ENCODE measurements at places on chromosomes 5 and 9. TPM values are rescaled to one million over a fixed set of nuclear protein-coding genes. Genes with fewer than 3 reads are reported as not detected.
A peak's percentile ranks its signal among the peaks of the same experiment; 100 is the strongest.

- no peaks in the 10 kb centered on the region for H3K4me1 ChIP-seq
- no peak overlapping the region for H3K4me3 ChIP-seq
- no peak for DNase-seq
- H3K36me3 ChIP-seq: no peaks in the 10 kb centered on the region
Observed at GRCh38 chr5:139222346-139222745, 24.2 kb upstream of the SIL1 start.

DNA sequence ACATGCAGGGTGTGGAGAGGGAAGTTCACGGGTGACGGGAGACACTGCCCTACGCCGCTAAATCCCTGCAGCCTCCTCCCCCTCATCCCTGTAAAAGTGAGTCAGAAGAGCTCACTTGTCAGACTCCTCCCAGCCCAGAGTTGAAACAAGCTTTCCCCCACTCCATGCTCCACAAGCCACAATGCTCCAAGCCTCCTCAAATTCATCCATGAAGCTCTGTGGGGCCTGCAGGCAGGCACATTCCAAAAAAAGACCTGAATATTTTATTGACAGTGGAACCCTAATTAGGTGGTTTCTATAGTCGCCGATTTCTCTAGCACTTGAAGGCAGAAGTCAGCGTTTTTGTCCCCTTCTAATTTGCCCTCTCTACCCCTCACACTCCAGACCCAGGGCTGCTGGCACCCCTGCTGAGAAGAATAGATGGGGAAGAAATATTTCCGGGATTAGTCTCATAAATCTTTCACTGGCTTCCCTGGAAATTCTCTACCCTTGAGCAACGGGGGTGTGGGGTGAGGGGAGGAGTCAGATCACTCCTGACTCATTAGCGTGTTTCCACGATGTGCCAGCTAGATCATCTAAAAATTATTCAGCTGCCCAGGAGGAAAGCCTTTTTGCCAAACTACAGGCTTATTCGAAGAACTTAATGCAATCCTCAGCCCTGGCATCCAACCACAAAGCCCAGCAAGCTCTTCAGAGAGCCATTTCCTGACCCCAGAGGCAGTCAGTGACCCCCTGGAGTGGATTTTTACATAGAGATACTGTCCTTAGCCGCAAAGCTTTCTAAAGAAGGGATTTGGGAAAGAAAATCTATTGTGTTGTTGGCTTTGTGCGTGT is 97.1 kb downstream of the ENC1 start:
- no peak overlapping the region for H3K27ac ChIP-seq
- peaks cover 5% of the 10 kb centered on the region for H3K27me3 ChIP-seq
- H3K4me1 ChIP-seq: no peaks in the 10 kb centered on the region
- no peak overlapping the region for H3K4me3 ChIP-seq
- H3K36me3 ChIP-seq: no peaks in the 10 kb centered on the region

DNA sequence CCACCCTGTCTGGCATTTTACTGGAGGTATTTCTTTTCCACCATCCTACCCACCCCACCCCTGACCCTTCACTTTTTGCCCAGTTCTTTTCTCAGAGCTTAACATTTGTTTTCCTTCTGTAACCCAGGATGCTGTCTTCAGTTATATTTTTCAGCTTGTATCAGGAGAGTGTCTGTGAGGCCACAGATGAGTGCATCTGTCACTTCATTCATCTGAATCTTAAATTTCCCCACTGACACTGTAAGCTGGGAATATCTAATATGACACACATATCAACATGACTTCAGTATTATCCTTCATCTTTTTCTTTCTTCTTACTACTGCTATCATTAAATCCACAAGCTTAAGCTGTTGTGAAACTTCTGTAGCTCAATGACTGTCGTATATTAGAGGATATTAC is 4.9 kb downstream of the MARCHF3 start:
- peaks cover 12% of the 10 kb centered on the region for H3K4me1 ChIP-seq
- no peaks in the 10 kb centered on the region for H3K36me3 ChIP-seq
- no peak overlapping the region for H3K27ac ChIP-seq
- no peak for DNase-seq

GRCh38 chr5:169751490-169751889 is 114.4 kb downstream of the DOCK2 start:
- peaks cover 18% of the 10 kb centered on the region for H3K4me1 ChIP-seq
- H3K27ac ChIP-seq: peak overlapping the region; percentile 7
- H3K27me3 ChIP-seq: no peaks in the 10 kb centered on the region
- no peak overlapping the region for H3K4me3 ChIP-seq

DNA sequence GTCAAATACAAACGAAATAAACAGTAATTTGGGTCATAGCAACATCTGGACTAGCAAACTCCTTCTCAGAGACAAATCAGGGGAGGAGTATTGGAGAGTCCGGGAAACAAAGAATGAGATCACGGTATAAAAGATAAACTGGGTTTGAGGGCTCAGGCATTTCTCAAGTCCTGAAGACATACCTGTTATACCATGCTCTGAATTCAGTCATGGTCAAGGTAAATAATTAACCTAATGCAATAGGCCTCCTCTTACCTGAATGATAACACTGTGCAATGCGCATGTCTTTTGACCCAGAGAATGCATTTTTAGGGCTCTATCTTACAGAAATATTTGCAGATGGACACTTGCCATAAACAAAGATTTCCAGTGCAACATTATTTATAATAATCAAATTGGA is 31.9 kb upstream of the SPDL1 start:
- H3K27me3 ChIP-seq: peaks cover 33% of the 10 kb centered on the region
- no peaks in the 10 kb centered on the region for H3K4me1 ChIP-seq
- no peak overlapping the region for H3K27ac ChIP-seq
- DNase-seq: no peak
- no peaks in the 10 kb centered on the region for H3K36me3 ChIP-seq
- H3K4me3 ChIP-seq: no peak overlapping the region

DNA sequence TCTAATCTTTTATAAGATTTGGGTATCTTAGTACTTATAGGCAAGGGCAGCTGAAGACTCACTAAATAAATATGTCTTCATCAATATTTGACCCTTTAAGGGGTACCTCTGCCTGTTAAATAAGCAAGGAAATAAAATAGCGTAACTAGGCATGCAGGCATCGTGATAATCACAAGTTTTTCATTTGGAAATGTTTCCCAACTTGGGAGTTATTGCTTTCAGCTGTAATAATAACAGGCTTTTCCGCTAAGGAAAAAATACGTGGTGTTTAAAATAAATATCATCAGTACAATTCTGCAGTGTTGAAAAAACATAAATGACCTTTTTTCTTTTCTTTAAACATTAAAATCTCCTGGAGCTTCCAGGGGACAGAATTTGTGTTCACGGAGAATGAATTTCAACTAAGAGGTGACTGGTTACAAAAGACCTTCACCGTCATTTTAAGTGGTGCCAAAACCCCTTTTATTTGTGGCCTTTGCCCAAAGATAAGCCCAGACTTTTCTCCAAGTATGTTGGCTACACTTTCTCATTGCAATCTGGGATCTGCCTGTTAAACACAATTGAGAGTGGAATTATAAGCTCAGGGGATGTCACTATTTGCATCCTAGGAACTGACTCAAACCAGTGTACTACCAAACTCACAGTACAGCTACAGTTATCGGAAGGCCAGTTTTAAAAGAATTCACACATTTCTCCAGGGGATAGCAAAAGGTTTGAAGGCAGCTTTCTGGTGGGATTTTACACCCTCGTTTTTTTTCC is 218.6 kb downstream of the FBXL7 start:
- no peaks in the 10 kb centered on the region for H3K4me1 ChIP-seq
- H3K4me3 ChIP-seq: no peak overlapping the region
- H3K27me3 ChIP-seq: no peaks in the 10 kb centered on the region
- no peak overlapping the region for H3K27ac ChIP-seq

DNA sequence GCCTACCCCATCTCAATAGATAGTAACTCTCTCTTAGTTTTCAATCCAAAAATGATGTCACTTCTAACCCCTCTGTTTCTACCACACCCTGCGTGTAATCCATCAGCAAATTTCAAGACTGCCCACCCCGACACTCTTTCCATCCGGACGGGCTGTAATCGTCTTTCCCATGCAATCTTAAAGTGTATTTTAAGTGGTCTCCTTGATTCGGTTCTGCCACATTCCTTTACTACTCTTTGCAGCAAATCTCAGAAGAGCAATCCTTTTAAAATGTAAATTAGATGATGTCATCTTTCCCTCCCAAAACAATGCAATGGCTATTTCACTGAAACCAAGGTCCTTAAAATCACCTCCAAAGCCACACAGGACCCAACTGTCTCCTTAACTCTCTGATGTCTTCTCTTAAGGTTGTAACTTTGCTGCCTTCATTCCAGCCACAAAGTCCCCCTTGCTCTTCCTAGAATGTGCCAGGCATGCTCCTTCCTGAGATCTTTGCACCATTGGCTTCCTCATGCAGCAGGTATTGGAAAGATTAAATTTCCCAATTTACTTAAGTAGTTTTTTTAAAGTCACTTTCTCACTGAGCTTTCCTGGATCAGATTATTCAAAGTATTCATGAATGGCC is 932.5 kb upstream of the WWC1 start:
- H3K27me3 ChIP-seq: no peaks in the 10 kb centered on the region
- H3K4me1 ChIP-seq: no peaks in the 10 kb centered on the region
- no peak overlapping the region for H3K4me3 ChIP-seq
- H3K27ac ChIP-seq: no peak overlapping the region
- DNase-seq: no peak
- H3K36me3 ChIP-seq: no peaks in the 10 kb centered on the region

DNA sequence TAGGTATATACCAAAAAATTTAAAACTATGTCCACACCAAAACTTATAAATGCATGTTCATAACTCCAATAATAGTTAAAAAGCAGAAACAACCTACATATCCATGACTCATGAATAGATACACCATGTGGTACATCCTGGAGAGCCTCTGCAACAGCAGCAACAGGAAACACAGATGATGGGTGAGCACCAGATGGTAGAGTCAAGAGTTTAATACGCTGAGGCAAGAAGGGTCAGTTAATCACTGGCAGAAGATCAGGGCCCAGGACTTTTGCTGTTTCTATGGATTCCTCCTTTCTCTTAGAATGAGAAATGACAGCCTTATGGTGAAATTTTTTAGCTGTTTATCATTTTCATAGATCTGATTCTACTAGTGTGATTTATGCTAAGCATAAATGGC is 351.8 kb upstream of the ADAMTSL1 start:
- no peaks in the 10 kb centered on the region for H3K36me3 ChIP-seq
- no peak overlapping the region for H3K27ac ChIP-seq
- no peak overlapping the region for H3K4me3 ChIP-seq

DNA sequence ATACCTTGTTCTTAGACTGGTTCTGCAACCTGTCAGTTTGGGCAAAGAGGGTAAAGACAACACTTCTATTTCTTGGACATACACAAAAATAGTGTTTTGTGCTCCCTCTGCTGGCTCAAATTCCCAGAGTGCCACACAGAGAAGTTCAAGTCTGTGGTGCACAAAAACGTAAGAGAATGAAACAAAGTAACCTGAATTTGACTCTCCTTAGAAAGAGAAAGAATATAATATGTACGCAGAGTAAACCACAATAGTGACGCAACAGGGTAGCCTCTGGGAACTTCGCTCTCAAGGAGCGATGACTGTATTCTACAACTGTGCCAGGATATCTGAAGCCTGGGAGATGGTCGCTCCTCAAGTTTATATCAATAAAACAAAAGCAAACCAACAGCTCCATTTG is 18.5 kb downstream of the DDX31 start:
- no peaks in the 10 kb centered on the region for H3K27me3 ChIP-seq
- no peak for DNase-seq
- H3K36me3 ChIP-seq: peaks cover 3% of the 10 kb centered on the region
- no peak overlapping the region for H3K4me3 ChIP-seq
- peaks cover 4% of the 10 kb centered on the region for H3K4me1 ChIP-seq

GRCh38 chr5:171379961-171380360 is 7.7 kb upstream of the NPM1 start:
- peaks cover 6% of the 10 kb centered on the region for H3K27me3 ChIP-seq
- no peak for DNase-seq
- H3K4me3 ChIP-seq: no peak overlapping the region
- H3K4me1 ChIP-seq: no peaks in the 10 kb centered on the region
- H3K36me3 ChIP-seq: no peaks in the 10 kb centered on the region

DNA sequence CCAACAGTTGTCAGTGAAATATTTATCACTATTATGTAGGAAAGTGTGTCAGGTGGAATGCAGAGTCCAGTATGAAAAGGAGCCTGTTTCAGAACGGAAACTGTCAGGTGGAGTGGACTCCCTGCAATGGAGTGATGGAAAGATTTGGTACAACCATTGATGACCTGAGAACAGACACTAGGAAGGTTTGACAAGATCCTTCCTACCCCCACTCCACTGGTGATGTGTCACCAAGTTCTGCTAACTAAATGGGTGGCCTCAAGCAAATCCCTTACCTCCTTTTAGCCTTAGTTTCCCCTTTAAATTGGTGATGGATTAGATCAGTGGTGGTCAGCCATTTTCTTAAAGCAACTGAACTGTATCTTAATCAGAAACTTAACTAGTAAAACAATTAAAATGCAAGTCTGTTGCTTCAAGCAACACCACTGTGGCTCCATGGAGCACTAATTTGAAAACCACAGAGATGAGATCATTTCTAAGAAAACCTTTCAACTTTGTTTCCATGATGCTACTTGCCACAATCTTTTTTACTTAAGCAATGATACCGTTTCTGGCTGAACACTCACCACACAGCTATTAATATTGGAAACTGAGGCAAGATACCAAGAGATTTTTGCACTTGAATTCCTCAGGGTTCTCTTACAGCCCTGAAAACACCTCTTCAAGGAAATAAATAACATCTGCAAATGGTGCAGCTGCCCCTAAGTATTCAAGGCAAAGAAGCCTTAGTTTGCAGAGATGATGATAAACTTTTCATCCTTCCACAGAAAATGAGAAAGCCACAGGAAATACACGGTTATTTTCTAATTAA is 140.6 kb downstream of the ERCC6L2 start:
- H3K36me3 ChIP-seq: peaks cover 20% of the 10 kb centered on the region
- no peak for DNase-seq
- peak overlapping the region; percentile 68 for H3K4me3 ChIP-seq
- peaks cover 54% of the 10 kb centered on the region for H3K4me1 ChIP-seq

DNA sequence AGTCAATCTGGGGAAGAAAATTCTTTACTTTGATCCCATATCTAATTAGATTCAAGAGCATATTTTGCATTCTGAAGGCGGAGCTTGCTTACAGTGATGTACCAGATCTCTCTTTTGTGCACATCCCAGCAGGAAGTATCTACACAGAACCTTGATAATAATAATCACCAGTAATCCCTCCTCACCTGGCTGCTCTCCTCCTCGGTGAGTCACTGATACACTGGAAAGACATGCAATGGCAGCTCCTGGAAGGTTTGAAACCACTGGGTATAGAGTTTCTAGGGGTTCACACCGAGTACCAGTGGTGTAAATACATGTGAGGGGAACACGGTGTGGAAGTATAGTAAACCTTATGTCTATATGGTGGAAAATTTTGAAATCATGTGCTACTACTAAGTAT is 205.5 kb upstream of the TARS1 start:
- H3K4me1 ChIP-seq: peaks cover 16% of the 10 kb centered on the region
- H3K4me3 ChIP-seq: peak overlapping the region; percentile 21
- peak overlapping the region; percentile 66 for H3K27ac ChIP-seq
- DNase-seq: no peak
- H3K27me3 ChIP-seq: no peaks in the 10 kb centered on the region

The PCDHA1 gene
- not detected for total RNA-seq

The SPATA31A3 gene
- not detected for total RNA-seq

The ANKRD31 gene
- 0.58 TPM for total RNA-seq
